NCI-H1436 treated with DMSO at 0.1 percent for 48 hours (cell line): ENCODE measurements at places on chromosomes 6 and 20.

- DNase-seq: no peak
Measured at GRCh38 chr6:139369568-139370282, 4.7 kb downstream of the CITED2 start.

DNA sequence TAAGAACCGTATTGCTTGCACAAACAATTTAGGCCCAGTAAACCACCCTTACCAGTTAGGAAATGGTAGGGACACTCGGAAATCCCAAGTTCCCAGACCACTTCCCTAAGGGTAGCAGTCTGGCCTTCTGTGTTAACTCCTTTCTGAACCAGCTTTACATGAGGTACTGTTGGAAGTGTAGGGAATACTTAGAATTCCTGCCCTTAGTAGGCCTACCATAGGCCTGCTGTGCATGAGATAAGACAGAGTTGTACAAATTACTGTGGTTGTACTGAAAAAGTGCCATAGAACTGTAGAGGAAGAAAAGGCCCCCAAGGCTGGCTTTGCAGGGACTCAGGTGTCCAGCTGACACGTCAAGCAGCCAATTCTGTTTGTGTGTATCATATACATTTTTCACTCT is 11.1 kb downstream of the RPRD1B start:
- DNase-seq: no peak

GRCh38 chr6:88881451-88881850 is 82.0 kb downstream of the RNGTT start:
- no peak for DNase-seq

GRCh38 chr20:46151936-46152335 is 33.8 kb downstream of the CD40 start:
- DNase-seq: no peak

- DNase-seq: no peak
Measured at GRCh38 chr20:3996399-3996798, 19.0 kb downstream of the RNF24 start.

DNA sequence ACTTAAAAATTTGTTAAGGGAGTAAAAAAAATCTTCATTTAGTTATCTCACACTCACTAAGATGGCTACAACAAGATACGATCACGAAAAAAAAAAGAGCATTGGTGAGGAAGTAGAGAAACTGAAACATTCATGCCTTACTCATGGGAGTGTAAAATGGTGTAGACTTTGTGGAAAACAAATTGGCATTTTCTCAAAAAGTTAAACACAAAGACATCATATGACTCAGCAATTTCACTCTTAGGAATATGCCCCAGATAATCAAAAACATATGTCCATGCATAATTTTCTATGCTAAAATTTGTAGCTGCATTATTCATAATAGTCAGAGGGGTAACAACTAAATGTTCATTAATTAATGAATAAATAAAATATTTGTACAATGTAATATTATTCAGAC is 120.9 kb upstream of the IRAK1BP1 start:
- DNase-seq: no peak

GRCh38 chr6:1695546-1696462 is 86.1 kb downstream of the FOXC1 start:
- DNase-seq: no peak

DNA sequence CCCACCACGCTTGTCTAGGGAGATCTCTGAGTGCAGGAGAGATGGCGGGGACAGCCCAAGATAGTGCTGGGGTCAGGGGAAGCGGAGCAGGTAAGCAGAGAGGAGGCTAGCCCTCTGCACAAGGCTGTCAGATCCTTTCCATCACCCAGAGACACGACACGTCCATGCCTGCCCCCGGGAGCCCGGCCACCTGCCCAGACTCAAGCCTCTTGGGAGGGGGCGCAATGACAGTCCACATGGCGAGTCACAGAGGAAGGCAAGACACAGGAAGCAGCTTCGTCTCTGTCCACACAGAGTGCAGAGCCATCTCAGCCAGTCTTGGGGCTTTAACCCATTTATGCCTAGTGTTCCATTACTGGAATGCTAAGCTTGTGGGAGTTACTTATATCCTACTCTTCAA is 78.4 kb downstream of the PREX1 start:
- DNase-seq: no peak

- DNase-seq: no peak
Measured at GRCh38 chr6:1630771-1631217, 21.1 kb downstream of the FOXC1 start.

DNA sequence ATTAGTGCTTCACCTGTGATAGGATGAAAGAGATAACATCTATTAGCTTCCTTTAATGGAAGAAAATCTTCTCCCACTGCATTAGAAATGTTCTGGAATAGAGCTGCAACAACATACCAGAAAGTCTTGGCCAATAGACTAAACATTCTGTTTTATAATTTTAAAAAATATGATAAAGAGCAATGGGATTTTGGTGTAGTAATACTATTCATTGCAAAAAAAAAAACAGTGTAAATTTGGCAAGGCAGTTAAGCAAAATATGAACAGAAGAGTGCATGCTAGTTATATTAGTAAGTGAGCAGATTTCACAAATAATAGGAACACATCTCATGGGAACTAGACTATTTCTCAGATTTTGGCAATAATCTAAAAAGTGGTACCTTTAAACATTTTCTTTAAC is 43.3 kb downstream of the SOX4 start:
- DNase-seq: no peak
